ENCODE measurements at places on chromosomes 7 and 10.

DNA sequence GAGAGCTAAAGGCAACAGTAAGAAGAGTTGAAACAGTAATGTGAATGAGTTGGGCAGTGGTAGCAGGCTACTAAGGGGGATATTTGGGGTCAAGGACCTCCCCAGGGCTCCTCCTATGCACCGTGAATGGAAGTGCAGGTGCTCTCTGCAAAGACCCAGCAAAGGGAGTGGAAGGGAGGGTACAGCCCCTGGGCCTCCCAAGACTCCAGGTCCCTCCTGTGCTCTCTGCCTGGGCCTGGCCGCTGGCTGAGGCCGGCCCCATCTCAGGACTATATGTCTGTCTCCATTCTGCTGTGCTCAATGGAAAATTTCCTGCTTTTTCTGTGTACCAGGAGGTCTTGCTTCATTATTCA, 372.1 kb upstream of the MKI67 start:
- no peak for DNase-seq

DNA sequence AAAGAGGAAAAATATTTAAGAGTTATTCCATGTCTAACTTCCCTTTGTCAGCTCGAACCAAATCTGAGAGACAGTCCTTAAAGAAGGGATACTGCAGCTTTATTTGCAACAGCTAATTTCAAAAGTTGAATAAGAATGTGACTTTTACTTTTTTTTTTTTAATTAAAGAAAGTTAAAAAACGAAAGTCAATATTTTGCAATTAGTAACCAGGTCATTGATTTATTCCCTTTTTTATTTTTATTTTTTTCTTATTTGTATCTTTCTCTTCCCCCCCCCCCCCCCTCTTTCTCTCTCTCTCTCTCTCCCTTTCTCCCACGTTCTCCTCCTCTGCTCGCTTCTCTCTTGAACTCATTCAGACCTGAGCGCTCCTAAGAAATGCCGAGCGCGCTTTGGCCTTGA, 209.5 kb downstream of the TCF7L2 start:
- no peak for DNase-seq

DNA sequence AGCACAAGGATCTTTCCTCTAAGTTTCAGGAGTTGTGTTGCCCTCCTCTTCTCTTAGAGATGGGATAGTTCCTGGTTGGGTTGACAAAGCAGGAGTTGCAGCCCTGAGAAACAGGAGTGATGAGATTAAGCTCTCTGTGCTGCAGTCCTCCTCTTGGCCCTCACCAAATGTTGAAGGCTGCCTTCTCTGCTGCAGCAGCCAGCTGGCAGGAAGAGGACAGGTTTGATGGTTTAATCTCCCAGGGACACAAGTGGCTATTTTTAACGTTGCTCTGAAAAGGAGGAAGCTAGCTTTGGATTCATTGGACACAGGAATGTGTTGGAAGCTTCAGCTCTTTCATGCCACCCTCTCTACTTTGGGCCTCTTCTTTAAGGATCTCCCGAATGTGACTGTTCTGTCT, 9.4 kb downstream of the STRIP2 start:
- DNase-seq = no peak

DNA sequence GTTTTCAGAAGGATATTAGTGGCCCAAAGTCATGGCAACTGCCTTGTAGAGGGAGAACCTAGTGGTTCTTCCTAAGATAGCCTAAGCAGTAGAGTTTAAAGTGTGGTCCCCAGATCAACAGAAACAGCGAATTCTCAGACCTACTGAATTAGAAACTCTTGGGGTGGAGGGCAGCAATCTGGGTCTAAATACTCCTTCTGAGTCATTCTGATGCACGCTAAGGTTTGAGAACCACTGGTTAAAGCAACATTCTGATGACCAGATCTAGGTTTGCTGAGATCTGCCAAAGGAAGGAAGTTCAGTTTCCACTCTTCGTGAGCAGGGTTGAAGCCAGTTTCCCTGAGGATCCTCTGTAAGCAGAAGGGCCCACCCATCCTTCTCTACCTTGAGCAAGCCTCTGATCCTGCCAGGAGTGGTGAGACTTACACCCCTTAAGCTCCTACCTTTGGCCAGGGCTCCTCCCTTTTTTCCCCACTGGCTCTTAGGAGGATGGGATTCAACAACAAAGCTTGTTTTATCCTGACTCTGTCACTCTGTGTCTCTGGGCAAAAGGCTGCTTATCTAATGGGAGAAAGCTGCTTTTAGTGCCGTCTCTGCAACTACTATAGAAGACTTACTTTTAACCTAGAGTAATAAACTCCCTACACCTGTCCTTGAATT, 26.8 kb upstream of the TRUB1 start:
- DNase-seq = no peak

DNA sequence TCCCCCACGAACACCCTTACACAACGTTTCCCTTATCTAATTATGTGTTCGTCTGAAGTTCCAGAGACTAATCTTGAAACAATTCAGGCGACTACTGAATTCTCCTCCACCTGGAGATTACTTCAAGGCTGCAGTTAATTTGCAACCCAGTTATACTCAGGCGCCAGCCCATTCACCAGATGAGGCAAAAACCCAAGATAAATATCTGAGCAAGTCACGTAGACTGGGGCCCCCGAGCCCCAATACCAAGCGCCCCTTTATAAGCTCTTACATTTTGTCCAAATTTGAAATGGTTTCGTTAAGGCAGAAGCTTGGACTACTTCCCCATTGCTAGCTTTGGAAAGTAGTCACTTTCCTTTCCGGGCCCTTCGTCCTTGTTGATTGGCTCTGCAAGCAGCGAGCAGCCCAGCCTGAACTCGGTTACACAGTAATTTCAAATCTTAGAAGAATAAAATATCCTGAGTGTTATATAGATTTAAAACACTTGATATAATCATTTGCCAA, 1.2 kb downstream of the TPK1 start:
- no peak for DNase-seq

GRCh38 chr7:3606436-3606835, 305.4 kb downstream of the SDK1 start:
- no peak for DNase-seq

- no peak for DNase-seq
These were observed 69.1 kb downstream of the ZMIZ1 start for GRCh38 chr10:79137826-79138225.

DNA sequence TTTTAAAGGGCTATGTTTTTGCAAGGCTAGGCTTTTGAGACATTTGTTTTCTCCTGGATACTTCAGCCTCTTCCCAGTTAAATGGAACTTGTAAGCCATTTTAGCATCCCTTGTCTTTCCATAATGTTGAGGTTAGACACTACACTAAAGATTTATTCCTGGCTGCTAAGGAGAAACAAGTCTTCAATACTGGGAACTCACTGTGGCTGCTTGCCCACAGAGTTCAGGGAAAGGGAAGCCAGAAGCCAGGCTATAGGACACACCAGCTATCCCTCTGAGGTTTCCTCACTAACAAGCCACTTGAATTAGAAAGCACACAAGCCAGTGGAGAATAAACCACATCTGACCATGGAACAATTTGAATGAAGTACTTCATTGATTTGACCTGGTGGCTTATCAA, 421.7 kb upstream of the CHRM2 start:
- DNase-seq = no peak

DNA sequence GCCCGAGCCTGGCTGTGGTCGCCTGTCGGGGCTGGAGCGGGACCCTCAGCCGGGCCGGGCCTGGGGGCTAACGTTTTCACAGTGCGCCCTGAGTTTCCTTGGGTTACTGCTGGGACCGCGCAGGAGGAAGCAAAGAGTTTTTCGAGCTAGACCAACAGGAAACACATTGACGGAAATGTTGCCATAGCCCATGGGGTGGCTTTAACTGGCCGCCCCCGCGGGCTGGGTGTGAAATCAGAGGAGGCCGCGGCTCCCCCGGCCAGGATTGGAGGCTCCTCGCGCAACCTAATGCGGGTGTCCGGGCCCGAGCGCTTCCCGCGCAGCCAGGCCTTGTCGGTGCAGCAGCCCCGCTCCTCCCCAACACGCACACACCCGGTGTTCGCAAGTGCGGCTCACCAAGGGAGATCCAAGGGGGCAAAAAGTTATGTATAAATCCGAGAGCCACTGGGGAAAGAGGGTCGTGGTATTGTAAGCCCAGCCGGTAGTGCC, 1.9 kb downstream of the HHEX start:
- no peak for DNase-seq

DNA sequence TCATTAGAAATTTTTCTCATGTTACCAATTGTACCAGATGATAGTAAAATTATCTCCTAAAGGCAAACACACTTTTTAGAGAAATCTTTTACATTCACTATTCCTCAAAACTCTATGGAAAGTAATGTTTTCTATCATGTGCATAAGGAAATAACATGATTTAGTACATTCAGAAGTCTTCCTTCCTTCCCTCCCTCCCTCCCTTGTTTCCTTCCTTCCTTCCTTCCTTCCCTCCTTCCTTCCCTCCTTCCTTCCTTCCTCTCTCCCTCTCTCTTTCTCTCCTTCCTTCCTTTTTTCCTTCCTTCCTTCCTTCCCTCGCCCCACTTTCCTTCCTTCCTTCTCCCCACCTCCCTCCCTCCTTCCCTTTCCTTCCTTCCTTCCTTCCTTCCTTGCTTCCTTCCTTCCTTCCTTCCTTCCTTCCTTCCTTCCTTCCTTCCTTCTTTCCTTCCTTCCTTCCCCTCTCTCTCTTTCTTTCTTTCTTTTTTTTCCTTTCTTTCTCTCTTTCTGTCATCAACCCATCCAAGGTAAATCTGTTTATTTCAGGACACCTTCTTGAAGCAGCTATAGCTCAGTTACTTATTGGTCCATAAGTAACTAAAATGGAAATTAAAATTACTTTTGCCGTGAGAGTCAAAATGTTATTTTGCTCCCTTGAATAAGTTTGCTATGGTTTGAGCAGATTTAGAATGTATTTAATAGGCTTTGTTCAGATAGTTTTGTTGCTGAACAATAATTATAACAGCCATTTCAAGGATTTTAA, 197.9 kb downstream of the PLXDC2 start:
- DNase-seq = no peak

Measured in non-pigmented ciliary epithelial cell (primary cell).